AG10803 (cell line): ENCODE measurements at places on chromosomes 3 and 15.

DNA sequence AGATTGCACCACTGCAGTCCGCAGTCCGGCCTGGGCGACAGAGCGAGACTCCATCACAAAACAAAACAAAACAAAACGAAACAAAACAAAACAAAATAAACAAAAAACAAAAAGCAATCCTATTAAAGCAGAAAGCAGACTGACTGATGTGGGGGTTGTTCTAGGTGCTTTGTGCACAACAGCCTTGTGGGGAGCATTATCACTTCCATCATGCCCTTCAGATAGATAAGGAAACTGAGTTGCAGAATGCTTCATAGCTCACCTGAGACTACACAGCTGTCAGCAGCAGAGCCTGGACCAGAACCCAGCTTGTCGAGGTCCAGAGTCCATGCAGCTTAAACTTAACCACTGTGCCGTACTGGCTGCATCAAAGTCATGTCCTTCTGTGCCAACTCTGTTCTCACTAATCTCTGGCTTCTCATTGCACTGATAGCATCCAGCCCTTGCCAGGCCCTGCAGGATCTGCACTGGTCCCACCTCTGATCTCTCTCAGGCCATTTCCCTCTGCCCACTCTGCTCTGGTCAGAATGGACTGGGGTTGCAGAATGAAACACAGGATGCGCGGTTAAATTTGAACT is 47.6 kb upstream of the MRPS22 start:
- DNase-seq: no peak

GRCh38 chr15:69522361-69522760 is 69.7 kb downstream of the RPLP1 start:
- DNase-seq: no peak

DNA sequence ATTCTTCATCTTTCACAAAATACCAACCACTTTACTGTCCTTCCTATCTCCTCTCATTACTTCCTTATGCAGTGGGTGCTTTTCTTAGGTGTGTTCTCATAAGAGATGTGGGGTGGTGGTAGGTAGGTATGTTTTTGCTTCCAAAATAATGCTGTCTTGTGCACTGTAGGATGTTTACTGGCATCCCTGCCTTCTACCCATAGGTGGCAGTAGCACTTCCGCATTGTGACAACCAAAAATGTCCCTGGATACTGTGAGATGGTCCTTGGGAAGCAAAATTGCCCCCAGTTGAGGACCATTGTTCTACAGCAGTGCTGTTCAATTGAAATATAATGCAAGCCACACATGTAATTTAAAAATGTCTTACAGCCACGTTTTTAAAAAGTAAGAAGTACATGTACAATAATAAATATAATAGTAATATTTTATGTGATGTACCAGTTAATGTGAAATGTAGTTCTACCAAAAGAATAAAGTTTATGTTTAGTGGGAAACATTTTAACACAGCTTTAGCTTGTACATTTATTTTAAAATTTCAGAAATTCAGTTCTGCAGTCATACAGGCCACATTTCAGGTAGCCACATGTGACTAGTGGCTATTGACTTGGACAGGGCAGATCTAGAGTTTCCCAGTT is 75.2 kb downstream of the NEO1 start:
- peak; percentile 24 for DNase-seq

GRCh38 chr3:194971009-194971408 is 285.3 kb downstream of the FAM43A start:
- no peak for DNase-seq

- peak; percentile 77 for DNase-seq
Observed at GRCh38 chr3:30952786-30953185, 58.3 kb upstream of the GADL1 start.
